ENCODE measurements at places on chromosomes 4 and X. TPM values are rescaled to one million over a fixed set of nuclear protein-coding genes. Genes with fewer than 3 reads are reported as not detected.

- no peak for DNase-seq
Measured at GRCh38 chrX:39309018-39309635, 507.9 kb downstream of the MID1IP1 start.

RNF150 gene
- 2.3 TPM for total RNA-seq

FAM241A gene
- total RNA-seq = 2.6 TPM

DNA sequence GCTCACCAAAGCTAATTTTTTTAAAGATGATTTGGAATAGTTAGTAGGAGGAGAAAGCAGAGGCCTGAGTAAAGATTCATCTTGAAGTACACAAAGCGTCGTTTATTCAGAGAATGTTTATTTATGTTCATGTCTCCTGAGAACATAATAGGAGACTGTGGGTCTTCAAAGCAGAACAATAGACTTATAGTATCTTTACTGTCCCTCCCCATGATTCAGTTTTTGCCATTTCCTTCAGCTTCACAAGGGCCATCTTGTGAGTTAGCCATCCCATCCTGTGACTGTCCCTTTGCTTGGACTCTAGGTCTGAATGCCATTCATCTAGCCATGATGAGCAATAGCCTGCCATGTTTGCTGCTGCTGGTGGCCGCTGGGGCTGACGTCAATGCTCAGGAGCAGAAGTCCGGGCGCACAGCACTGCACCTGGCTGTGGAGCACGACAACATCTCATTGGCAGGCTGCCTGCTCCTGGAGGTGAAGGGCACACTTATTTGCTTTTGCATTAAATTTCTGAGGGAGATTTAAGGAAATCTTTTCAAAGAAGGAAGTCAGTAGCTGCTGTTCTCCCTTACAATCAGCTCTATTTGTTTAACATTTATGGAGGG is 105.8 kb downstream of the NFKB1 start:
- peak; percentile 75 for DNase-seq

FHDC1 gene
- 0.99 TPM for total RNA-seq

DNA sequence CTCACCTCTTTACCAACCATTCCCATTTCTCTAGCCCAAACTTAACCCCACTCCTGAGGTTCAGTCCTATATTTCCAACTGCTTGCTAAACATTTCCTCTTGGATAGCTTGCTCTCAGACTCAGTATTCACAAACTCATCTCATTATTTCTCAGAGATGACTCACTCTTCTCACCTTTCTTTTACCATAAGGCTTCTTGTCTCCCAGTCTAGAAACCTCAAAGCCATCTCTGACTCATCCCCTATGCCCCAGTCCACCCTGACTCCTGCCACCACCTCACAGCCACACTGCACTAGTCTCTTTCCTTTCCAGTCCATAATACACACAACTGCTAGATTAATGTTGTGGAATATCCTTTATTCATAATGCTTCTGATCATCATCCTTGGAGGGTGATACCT is 4.8 kb downstream of the FRMPD3 start:
- DNase-seq = no peak

- no peak for DNase-seq
Measured at GRCh38 chr4:14254926-14255325, 627.4 kb upstream of the BOD1L1 start.

DNA sequence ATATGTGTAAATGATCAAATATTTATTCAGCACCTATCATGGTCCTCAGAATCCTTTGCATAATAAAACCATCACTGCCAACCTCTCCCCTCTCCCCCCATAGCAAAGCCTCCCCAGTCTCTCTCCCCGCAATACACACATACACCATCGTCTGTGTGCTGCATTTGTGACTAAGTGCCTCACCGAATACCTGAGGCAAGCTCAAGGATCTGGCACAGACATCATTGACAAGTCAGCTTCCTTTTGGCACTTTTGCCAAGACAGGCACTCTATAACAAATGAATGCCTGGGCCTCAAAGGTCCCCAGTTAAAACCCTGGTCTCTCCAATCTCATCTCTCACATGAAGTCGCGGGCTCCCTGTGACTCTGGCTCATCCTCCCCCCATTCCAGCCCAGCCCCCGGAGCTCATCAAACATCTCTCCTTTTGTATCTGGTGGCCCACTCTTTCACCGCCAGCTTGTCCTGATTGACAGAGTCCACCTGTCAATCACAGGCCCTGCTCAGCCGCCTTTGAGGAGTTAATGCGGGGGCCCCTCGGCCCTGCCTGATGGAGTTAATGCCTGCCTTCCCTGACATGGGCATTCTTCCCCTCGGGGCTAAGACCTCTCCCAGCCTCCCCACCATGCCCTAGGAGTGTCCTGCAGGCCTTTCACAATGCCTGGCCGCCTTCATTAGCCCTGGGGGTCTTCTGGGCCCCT is 135.8 kb upstream of the ATP6AP2 start:
- DNase-seq = no peak

XK gene
- 9.3 TPM for total RNA-seq

GRCh38 chrX:132708529-132708928 is 219.7 kb upstream of the MBNL3 start:
- DNase-seq = no peak

DNA sequence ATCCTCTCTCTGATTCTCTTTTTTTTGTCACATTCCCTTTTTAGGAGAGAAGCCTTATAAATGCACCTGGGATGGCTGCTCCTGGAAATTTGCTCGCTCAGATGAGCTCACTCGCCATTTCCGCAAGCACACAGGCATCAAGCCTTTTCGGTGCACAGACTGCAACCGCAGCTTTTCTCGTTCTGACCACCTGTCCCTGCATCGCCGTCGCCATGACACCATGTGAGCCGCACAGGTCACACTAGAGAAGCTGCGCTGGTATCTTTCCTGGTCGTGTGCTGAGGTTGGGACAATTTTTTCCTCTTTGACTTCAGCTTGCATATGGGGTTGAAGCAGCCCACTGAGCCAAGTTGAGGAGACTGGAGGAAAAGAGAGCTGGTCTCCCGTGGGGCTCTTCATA is 52.1 kb downstream of the KLF8 start:
- no peak for DNase-seq

DNA sequence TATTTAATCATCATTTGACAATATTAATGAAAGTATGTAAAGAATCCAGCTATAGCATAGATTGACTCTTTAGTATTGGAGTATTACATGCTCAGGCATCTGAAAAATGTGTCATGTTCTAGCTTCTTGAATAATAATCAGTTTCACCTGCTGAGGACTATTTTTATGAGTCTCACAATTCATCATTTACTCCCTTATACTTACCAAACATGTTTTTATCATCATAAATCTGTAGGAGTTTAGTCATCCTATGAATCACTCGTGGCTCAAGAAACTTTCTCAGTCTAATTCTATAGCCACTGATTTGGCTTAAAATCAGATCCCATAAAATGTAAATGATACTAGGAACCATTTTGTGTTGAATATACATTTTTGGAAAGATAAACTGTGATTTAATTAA is 1616.1 kb downstream of the C4orf33 start:
- DNase-seq = no peak

DNA sequence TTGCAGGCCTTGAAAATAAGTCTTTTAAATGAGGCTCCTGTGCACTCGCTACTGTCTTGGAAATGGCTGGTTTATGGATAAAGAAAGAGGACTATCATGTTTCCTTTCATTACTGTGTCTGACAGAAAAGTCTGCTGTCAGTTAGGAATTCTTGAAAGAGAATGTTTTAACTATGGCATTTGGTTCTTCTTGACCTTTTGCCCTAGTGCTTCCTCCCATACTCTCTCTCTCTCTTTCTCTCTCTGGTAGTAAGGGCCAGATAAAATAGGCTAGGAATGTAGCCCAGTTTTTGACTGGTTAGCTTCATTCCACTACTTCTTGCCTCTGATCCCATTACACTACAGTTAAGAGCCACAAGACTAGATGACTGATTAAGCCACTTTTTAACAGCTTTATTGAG is 29.8 kb downstream of the YY2 start:
- no peak for DNase-seq

HELQ gene
- total RNA-seq = 14.0 TPM

GRCh38 chr4:165301833-165302232 is 25.6 kb upstream of the MSMO1 start:
- no peak for DNase-seq

- no peak for DNase-seq
Measured at GRCh38 chr4:181271116-181271640, 972.0 kb upstream of the TENM3 start.

DNA sequence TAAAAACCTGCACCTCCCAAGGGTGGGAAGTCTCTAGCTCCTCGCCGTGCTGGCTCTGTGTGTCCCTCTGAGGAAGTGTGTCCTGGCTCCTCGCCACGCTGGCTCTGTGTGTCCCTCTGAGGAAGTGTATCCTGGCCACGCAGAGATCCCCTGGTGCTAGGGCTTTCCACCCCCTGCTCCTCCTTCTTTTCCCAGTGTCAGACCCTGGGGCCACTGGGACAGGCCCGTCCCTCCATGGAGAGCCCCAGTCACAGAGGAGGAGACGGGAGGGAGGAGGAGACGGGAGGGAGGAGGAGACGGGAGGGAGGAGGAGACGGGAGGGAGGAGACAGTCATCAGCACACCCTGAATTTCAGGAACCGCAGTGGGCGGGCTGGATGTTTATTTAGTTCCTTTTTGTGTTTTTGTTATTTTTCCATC is 53.8 kb upstream of the HGFAC start:
- peak; percentile 62 for DNase-seq

PABPC1L2A gene
- total RNA-seq = not detected

CDKL2 gene
- total RNA-seq = 4.6 TPM

DNA sequence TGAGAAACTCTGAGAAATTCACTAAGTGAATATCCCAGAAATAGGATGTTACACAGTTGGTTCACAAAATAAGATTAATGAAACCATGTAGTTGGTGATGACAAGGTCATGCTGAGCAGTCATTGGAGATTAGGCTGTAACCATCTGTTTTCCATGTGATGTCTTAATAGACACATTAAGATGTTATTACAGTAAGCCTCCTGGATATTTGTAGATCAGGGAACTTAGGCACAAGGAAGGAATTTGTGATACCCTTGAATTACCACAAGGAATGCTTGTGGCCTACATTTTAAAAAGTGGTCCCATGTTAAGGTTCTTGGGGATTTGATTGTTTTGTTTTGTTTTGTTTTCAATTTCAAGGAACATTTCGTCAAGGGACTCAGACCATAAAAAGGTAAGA is 185.6 kb upstream of the BANK1 start:
- DNase-seq = no peak

USP26 gene
- not detected for total RNA-seq

GRCh38 chrX:33156152-33156726 is 55.1 kb downstream of the DMD start:
- no peak for DNase-seq

GRCh38 chr4:133565379-133565778 is 416.3 kb downstream of the PCDH10 start:
- DNase-seq = no peak

STPG2 gene
- 0.66 TPM for total RNA-seq

ABCD1 gene
- 31.6 TPM for total RNA-seq

DNAAF6 gene
- total RNA-seq = not detected

DNA sequence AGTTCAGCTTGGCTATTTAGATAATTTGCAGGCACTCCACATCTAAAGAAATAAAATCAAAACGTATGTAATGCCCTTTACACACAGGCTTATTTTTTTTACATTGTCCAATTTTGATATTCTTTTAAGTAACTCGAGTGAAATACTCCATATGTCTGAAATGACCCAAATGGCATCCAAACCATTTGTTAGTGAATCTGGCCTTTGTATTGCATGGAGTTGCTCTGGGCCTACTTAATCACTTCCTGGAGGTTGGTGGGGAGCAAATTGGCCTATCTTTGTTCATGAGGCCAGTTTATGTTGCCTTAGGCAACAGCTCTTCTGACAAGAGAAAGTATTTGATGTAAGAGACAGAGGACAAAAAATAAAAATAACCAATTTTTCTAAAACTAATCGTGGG is 47.6 kb upstream of the TMEM131L start:
- no peak for DNase-seq

DNA sequence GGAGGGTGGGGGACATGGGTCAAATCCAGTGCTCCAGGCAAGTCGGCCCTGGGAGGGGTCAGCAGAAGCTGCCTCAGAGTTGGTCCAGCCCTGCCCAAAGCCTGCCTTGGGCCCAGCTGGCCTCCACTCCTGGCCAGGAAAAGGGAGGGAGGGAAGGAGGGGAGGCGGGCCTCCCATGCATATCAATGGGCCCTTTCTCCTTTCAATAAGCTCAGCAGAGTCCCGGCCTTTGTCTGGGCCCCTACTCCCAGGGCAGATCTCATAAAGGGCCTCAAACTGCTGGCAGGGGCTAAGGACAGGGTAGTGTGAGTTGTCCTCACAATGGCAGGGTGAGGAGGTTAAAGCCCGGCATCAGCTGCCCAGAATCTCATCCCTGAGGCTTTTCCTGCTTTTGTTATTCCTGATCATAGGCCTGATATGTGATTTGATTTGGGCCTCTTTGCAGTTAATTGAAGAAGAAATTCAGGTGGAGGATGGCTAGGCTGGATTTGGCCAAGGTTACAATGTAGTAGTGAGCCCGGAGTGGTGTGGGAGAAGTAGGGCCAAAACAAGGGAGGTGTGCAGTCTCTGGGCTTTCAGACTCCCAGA is 121.1 kb upstream of the ATP6AP2 start:
- DNase-seq = no peak

- no peak for DNase-seq
Measured at GRCh38 chr4:88761342-88761741, 63.7 kb upstream of the NAP1L5 start.

TEX11 gene
- total RNA-seq = 0.66 TPM

GRCh38 chr4:139851639-139852038 is 186.0 kb downstream of the MGST2 start:
- no peak for DNase-seq

EGF gene
- 44.1 TPM for total RNA-seq

DNA sequence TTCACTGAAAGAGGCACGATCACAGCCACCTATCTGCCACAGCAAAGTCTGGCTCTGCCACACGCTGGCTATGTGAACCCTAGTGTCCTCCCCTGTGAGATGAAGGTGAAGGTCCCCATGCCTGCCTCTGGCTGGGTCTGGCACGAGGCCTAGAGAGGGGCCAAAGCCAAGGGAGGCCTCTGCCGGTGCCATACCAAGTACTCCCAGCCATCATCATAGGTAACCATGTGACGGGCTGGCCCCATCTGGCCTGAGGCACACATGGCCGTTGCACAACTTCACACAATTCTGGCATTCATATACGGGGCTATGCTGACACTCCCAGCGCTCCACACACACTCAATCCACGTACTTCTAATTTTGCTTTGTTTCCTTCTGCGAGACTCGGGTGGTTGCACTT is 15.3 kb downstream of the NOP14 start:
- DNase-seq = no peak

DNA sequence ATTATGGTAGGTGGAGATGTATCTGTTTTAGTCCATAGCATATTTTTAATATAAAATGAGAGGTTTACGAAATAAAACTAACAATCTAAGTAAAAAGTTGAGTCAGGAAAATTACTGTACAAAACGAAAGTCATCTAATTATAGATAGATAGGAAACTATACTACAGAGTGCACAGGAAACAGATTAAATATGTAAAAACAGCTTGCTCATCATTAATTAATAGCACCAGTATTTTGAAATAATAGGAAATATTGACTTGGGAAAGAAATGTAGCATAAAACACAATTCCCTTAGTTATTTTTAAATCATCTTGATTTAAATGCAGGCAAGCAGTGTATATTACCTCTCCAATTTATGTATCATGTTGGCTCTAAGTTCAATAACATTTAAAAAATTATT is 227.9 kb downstream of the GPM6A start:
- DNase-seq = no peak

- peak; percentile 65 for DNase-seq
Measured at GRCh38 chrX:69493193-69493592, 10.9 kb upstream of the NALF2 start.

FGG gene
- not detected for total RNA-seq

GRCh38 chrX:106039920-106040319 is 1.4 kb upstream of the SERPINA7 start:
- DNase-seq = peak; percentile 24
